Endothelial cell (in vitro differentiated cells): ENCODE measurements at places on chromosomes 1 and 21. TPM values are rescaled to one million over a fixed set of nuclear protein-coding genes. Genes with fewer than 3 reads are reported as not detected.

DNA sequence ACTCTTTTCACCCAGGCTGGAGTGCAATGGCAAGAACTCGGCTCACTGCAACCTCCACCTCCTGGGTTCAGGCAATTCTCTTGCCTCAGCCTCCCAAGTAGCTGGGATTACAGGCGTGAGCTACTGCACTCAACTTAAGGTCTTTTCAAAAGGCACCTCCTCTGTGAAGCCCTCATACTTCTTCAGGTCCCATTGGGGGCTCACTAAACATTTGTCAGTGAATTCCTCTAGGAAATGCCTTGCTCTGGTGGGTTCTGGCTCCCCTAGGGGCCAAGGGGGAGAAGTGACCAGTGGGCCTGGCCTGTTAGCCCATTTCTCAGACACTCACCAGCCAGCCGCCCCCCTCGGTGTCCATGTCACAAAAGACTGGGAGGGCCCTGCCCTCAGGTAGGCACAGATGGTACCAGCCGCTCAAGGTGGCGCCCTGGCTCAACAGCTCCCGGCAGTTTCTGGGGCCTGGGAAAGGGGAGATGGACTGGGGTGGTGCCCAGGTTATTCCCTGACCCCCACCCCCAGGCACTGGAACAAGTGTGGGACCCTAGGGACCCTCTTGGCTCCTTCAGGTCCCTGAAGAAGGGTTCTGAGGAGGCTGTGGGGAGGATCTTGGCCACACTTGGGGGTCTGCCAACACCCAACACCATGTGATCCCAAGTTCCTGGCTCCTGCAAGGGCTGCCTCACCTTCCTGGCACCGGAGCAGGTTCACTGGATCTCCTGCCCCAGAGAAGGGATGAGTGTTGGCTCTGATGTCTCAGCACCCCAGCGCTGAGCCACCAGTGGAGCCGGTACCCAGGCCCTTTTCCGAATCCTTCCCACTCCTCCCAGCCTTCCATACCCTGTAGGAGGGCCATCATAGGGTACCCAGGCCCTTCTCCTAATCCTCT lies 1.6 kb downstream of the FCN3 start:
- H3K36me3 ChIP-seq, result no peaks in the 10 kb centered on the region
- no peak overlapping the region for H3K4me3 ChIP-seq
- H3K4me1 ChIP-seq, result peaks cover 33% of the 10 kb centered on the region
- H3K27me3 ChIP-seq, result peaks cover 6% of the 10 kb centered on the region
- H3K27ac ChIP-seq, result no peak overlapping the region

GRCh38 chr1:5908461-5909375 lies 83.5 kb downstream of the NPHP4 start:
- peaks cover 8% of the 10 kb centered on the region for H3K36me3 ChIP-seq
- no peak for DNase-seq
- peaks cover 2% of the 10 kb centered on the region for H3K27me3 ChIP-seq
- H3K4me3 ChIP-seq, result no peak overlapping the region

Gene ENAH
- 82.9 TPM for total RNA-seq

- peaks cover 3% of the 10 kb centered on the region for H3K4me1 ChIP-seq
- H3K27ac ChIP-seq, result no peak overlapping the region
- H3K36me3 ChIP-seq, result no peaks in the 10 kb centered on the region
- DNase-seq, result no peak
- no peak overlapping the region for H3K4me3 ChIP-seq
Measured at GRCh38 chr1:163083690-163084089, 14.5 kb downstream of the RGS4 start.

DNA sequence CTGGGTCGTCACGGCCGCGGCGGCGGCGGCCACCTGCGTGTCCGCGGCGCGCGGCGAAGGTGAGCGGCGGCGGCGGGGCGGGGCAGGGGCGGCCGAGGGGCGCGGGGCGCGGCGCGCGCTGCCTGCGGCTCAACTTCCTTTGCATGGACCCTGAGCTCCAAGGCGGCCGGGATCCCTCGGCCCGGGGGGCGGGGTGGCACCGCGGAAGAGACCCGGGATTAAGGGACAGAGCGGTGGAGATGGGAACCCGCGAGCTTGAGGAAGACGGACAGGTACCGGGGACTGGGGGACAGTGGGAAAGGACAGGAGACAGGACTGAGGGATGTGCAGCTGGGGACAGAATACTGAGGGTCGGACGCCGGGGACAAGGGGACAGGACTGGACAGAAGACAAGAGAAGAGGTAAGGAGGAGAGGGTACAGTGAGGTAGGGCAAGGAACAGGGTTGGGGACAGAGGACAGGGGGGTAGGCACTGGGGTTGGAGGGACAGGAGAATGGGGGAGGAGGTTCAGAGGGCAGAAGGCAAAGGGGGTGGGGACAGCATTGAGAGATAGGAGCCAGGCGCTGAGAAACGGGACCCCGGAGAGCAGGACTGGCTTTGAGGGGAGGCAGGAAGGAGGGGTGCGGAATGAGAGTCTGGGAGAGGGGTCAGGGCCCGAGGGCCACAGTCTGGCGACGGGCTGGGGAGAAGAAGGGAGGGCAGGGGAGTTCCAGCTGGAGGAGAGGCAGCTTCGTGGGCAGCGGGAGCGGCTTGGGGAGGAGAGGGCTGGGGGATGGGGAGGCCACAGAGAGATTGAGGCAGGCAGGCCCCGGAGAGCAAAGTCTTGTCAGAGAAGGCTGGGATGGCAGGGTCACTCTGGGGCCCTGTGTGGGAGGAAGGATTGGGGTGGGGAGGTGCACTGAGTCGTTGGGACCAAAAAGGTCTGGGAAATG lies 648 bp downstream of the EPHA8 start:
- H3K4me1 ChIP-seq, result no peaks in the 10 kb centered on the region
- no peak overlapping the region for H3K27ac ChIP-seq
- peaks cover 29% of the 10 kb centered on the region for H3K27me3 ChIP-seq

GRCh38 chr1:36014722-36015220 lies 69.1 kb upstream of the TEKT2 start:
- H3K4me3 ChIP-seq, result no peak overlapping the region
- no peak for DNase-seq
- H3K36me3 ChIP-seq, result peaks cover 18% of the 10 kb centered on the region
- no peak overlapping the region for H3K27ac ChIP-seq

GRCh38 chr1:183942933-183943693 lies 94.4 kb downstream of the COLGALT2 start:
- no peak overlapping the region for H3K4me3 ChIP-seq
- no peaks in the 10 kb centered on the region for H3K27me3 ChIP-seq
- no peak for DNase-seq
- H3K27ac ChIP-seq, result no peak overlapping the region
- no peaks in the 10 kb centered on the region for H3K36me3 ChIP-seq
- peaks cover 16% of the 10 kb centered on the region for H3K4me1 ChIP-seq

Gene TMPRSS15
- total RNA-seq, result not detected

GRCh38 chr21:43834146-43834905 lies 30.7 kb upstream of the AGPAT3 start:
- peaks cover 18% of the 10 kb centered on the region for H3K4me1 ChIP-seq
- no peak overlapping the region for H3K27ac ChIP-seq
- H3K36me3 ChIP-seq, result peaks cover 4% of the 10 kb centered on the region

- peaks cover 12% of the 10 kb centered on the region for H3K27me3 ChIP-seq
- H3K4me3 ChIP-seq, result no peak overlapping the region
- peak overlapping the region; percentile 65 for H3K27ac ChIP-seq
- peaks cover 3% of the 10 kb centered on the region for H3K36me3 ChIP-seq
Measured at GRCh38 chr1:8431019-8431418, 113.1 kb downstream of the SLC45A1 start.

DNA sequence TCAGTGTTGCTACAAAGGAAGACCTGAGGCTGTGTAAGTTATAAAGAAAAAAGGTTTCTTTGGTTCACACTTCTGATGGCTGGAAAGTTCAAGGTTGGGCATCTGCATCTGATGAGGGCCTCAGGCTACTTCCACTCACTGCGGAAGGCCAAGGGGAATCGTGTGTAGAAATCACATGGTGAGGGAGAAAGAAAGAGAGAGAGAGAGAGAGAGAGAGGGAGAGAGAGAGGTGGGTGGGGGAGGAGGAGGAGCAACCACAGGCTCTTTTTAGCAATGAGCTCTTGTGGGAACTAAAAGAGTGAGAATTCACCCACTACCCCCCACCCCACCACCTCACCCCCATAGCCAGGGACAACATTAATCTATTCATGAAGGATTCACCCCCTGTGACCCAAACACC lies 59.9 kb downstream of the CLSTN1 start:
- peaks cover 1% of the 10 kb centered on the region for H3K27me3 ChIP-seq
- H3K4me3 ChIP-seq, result no peak overlapping the region
- peaks cover 8% of the 10 kb centered on the region for H3K4me1 ChIP-seq
- DNase-seq, result no peak
- no peaks in the 10 kb centered on the region for H3K36me3 ChIP-seq
- H3K27ac ChIP-seq, result no peak overlapping the region

DNA sequence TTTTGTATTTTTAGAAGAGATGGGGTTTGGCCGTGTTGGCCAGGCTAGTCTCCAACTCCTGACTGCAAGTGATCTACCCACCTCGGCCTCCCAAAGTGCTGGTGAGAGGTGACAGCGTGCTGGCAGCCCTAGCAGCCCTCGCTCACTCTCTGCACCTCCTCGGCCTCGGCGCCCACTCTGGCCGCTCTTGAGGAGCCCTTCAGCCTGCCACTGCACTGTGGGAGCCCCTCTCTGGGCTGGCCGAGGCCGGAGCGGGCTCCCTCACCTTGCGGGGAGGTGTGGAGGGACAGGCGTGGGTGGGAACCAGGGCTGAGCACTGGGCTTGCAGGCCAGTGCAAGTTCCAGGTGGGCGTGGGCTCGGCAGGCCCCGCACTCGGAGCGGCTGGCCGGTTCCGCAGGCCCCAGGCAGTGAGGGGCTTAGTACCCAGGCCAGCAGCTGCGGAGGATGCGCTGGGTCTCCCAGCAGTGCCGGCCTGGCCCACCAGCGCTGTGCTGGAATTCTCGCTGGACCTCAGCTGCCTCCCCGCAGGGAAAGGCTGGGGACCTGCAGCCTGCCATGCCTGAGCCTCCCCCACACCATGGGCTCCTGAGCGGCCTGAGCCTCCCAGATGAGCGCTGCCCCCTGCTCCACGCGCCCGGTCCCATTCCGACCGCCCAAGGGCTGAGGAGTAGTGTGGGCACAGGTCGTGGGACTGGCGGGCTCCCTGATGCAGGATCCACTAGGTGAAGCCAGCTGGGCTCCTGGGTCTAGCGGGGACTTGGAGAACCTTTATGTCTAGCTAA lies 3.4 kb upstream of the LBR start:
- H3K4me1 ChIP-seq, result peaks cover 16% of the 10 kb centered on the region
- H3K27ac ChIP-seq, result no peak overlapping the region
- peaks cover 3% of the 10 kb centered on the region for H3K36me3 ChIP-seq
- DNase-seq, result no peak
- H3K27me3 ChIP-seq, result peaks cover 8% of the 10 kb centered on the region

GRCh38 chr21:41345934-41346685 lies 15.7 kb upstream of the MX2 start:
- no peaks in the 10 kb centered on the region for H3K36me3 ChIP-seq
- no peak overlapping the region for H3K27ac ChIP-seq

Gene S100A12
- total RNA-seq, result not detected

DNA sequence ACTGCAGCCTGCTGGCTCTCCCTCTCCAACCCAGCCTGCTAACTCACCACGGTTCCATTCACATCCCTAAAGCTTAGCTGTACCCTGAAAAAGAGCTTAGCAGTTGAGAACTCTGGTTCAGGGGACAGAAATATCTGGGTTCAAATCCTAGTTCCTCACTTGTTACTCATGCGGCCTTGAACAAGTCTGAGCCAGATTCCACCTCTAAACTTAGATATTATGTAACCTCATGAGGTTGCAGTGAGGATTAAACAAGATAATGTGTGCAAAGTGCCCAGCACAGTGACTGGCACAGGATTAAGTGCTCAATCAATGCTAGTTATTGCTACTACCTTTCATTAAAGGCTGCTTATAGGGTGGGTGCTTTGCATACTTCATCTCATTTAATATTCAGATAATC lies 41.3 kb upstream of the DHCR24 start:
- H3K27ac ChIP-seq, result no peak overlapping the region
- no peak for DNase-seq
- H3K27me3 ChIP-seq, result peaks cover 2% of the 10 kb centered on the region
- H3K4me1 ChIP-seq, result peaks cover 2% of the 10 kb centered on the region

DNA sequence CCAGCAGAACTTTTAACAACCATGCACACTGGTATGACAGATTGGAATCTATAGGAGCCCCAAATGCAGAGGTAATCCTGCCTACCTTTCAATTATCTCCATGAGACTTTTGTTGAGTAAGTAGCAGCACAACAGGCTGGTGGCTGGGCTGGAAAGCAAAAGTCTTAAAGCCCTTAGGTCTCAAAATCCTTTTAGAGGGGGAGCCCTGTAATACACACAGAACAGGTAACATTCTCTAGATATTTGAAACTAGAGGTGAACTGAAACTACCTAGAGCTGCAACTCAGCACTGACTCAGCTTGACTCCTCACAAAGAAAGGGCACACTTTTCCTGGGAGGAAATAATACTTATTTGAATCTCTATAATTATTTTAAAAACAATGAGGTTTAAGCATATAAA lies 71.5 kb downstream of the CLCA4 start:
- no peak overlapping the region for H3K4me3 ChIP-seq
- peaks cover 4% of the 10 kb centered on the region for H3K4me1 ChIP-seq
- H3K27ac ChIP-seq, result no peak overlapping the region
- peaks cover 2% of the 10 kb centered on the region for H3K27me3 ChIP-seq
- peaks cover 4% of the 10 kb centered on the region for H3K36me3 ChIP-seq
- DNase-seq, result no peak

Gene ZMYM4
- 102 TPM for total RNA-seq

Gene CDC42BPA
- total RNA-seq, result 41.4 TPM

GRCh38 chr1:207866471-207867135 lies 44.3 kb downstream of the CD34 start:
- H3K36me3 ChIP-seq, result peaks cover 24% of the 10 kb centered on the region
- H3K27ac ChIP-seq, result no peak overlapping the region
- no peak for DNase-seq
- H3K4me3 ChIP-seq, result peak overlapping the region; percentile 70
- H3K4me1 ChIP-seq, result peaks cover 70% of the 10 kb centered on the region

GRCh38 chr1:246320286-246320685 lies 186.8 kb downstream of the SMYD3 start:
- H3K27me3 ChIP-seq, result no peaks in the 10 kb centered on the region
- peak overlapping the region; percentile 30 for H3K27ac ChIP-seq
- DNase-seq, result no peak
- no peak overlapping the region for H3K4me3 ChIP-seq
- H3K36me3 ChIP-seq, result no peaks in the 10 kb centered on the region
- peaks cover 2% of the 10 kb centered on the region for H3K4me1 ChIP-seq

DNA sequence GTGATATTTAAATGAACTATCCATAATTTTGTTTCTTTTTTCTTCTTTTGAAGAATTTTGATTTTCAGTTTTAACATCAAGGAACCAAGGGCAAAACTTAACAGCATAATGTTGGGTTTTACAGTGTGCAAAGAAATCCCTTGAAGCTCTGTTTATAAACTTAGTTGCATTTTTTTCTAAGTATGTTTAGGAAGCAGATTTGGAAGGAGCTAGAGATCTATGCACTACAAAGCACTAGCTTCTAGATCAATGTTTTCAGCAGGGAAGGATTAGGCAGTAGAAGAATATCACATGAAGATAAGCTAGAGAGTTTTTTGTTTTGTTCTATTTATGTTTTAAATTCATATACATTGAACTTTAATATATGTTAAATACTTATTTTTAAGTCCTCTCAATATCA lies 250.6 kb upstream of the C1orf105 start:
- H3K27me3 ChIP-seq, result no peaks in the 10 kb centered on the region
- no peak overlapping the region for H3K27ac ChIP-seq
- H3K36me3 ChIP-seq, result no peaks in the 10 kb centered on the region
- no peaks in the 10 kb centered on the region for H3K4me1 ChIP-seq
- no peak overlapping the region for H3K4me3 ChIP-seq

Gene C1orf116
- total RNA-seq, result 0.08 TPM

Gene SYT2
- total RNA-seq, result 0.33 TPM

Gene EVA1B
- 87.9 TPM for total RNA-seq

Gene HFM1
- 2.5 TPM for total RNA-seq

- DNase-seq, result no peak
- peaks cover 13% of the 10 kb centered on the region for H3K36me3 ChIP-seq
- H3K27ac ChIP-seq, result peak overlapping the region; percentile 31
Measured at GRCh38 chr1:165857046-165857801, 29.8 kb downstream of the UCK2 start.

Gene LIN28A
- 107 TPM for total RNA-seq
